ENCODE measurements at places on chromosomes 12 and 14.

DNA sequence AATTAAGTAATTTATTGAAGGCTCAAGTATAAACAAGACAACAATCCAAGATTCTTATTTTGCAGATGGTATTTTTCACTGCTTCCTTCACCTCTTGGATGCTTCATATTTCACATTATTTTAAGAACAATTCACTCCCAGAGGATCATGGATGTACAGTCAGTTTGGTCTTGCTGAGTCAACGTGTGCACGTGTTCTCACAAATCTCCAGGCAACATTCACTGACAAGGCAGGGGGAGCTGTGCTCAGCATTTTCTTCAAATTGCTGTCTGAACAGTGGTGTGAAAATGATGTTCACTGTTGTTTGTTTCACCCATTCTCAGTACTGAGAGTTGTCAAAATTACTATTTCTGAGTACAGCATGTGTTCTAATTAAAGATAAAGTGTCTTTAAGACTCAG, 118.3 kb upstream of the SLC38A4 start:
- no peak for DNase-seq

GRCh38 chr12:13368971-13369370, 172.4 kb downstream of the EMP1 start:
- no peak for DNase-seq

DNA sequence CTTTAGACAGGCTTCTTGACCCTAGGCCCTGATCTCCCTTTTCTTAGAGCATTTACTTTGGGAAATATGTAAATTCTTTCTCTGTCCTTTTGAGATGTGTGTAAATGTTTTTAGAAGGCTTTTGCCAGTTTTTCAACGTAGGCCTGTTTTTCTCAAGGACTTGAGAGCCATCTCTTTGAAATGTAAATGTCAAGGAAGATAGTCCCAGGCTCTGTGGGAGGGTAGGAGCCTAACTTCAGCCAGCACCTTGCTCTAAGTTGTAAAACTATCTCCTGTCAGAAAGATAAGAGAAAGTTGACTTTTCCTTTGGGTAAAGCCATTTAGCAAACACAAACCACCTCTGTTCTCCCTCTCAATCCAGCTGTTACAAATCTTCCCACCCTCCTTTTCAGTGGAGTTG, 219.8 kb downstream of the RPS29 start:
- DNase-seq = no peak

DNA sequence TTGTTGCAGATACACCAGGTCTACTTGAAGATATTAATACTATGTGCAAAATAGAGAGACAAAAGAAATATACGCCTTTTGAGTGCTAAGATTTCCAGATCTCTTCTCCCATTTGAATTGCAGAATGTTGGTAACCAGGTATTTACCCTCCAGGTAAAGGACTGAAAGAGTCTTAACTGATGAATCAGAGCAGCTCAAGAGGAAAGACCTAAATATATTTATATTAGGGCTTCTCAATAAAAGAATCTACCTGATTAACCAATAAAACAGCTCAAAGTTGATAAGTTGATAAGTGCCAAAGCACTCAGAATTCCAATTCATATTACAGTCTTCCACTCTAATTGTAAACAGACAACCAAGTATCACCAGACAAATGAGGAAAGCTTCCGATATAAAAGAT, 59.2 kb downstream of the ZNF641 start:
- DNase-seq = no peak

DNA sequence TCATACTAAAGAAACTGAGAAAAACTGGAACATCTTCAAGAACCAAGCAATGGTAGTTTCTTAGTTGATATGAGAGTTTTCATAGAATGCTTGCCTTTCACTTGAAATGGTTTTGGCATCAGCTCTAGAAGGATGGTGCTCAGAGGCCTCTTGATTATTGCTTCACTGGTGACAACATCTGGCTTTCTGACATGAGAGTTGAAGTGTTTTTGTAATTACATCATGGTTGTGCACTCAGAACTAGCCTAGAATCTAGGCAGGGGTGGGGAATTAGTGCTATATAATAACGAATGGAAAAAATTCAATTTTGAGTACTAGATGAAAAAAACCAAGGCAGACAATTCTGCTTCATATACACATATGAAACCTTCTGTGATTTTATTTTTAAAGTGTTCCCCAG, 172.8 kb upstream of the LMNTD1 start:
- DNase-seq = no peak

DNA sequence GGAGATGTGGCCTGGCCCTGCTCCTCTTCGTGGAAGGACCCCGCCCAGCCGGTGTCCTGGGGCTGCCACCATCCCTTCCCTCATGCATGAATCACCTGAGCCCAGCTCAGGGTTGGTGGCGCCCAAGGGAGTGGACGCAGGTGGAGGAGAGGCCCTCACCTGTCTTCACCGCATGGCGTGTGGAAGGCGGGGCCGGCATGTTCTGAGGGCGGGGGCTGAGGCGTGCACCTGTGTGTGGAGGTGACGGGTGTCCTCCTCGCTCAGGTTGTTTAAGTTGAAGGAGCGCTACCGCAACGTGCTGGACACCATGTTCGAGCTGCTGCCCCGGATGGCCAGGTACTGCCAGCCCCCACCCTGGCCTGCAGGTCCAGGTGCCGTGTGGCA, 47.0 kb downstream of the SLC8B1 start:
- DNase-seq = no peak

DNA sequence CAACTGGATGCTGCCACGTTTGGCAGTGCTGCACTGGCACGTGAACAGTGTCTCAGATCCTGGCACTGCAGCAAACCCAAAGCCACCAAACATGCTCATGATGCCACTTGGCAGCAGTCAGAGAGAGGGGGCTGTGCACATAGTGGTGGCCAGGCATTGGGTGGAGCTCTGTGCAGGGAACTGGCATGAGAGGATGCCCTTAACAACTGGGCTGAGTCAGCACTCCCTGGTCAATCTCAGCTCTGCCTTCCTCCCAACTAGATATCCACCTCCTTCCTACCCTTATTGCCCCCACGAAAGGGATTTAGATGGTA, 37.0 kb downstream of the ZFHX2 start:
- DNase-seq = no peak

DNA sequence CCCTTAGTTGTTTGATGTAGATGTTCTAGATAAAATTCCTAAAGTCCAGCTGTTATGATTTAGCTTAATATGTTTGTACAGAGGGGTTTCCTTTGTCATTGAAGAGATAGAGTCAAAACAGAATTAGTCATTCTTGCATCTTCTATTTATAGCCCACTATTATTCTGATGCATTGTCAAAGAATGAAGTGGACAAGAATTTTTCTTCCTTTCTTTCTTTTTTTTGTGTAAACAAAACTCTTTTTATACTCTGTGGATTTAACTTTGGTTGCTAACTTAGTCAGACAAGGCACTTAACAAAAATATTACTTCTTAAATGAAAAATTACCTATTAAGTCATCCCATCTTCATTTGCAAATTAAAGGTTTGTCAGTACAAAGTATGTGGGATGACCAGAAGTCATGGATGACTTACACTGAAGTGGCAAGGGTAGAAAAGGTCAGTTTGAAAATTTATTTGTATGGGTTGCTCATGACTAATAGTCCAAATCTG, 215.6 kb upstream of the DDHD1 start:
- no peak for DNase-seq

DNA sequence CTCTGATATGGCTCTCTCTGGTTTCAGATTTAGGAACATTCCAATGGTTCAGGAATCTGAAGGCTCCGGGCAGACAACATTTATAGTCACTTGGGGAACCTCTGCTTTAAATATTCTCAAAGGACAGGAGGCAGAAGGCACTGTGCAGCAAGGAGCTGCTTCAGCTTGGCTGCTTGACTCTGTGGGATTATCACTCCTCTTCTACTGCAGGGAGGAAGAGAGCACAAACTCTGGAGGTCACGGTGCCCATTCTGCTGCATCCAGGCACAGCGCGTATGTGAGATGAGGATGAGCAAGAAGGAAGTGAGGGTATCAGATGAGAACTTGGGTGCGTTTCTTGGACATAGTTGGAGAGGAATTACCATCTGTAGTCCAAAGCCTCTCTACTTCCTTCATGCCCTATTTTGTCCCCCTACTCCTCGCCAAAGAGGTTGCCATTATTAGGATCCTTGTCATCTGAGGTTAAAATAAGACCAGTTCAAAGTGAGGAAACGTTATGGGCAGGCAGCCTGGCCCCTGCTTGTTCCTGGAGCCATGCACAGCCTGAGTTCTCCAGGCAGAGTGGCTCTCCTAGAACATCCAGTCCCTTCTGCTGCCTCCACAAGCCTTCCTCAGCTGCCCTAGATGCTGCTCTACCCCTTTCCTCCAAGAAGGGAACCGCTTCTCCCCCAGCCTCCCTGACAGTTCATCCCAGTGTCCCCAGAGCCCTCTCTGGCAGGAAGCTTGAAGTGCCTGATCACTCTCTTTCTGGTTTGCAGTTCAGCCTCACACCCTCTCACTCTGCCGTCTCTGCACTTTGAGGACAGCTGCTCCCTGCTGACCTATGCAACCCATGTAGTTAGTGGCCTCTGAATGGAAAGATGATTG, 12.5 kb downstream of the FGF6 start:
- no peak for DNase-seq

DNA sequence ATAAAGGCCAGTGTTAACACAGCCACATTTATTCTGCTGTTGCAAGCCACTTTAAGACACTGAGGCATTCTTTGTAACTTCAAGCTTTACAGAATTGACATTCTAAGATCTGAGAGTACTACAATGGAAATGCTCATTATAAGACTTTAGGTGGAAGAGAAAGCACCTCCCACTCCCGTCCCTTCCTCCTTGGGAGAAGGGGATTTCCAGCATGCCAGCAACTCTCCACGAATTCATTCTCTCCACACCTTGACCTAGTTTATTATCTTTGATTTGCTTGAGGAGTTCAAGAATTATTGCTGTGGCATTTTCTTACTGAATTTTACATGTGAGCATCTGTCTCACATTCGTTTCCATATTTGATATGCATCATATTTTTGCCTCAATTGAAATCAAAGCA, 644.4 kb upstream of the MIS18BP1 start:
- DNase-seq = no peak

GRCh38 chr12:116365114-116365513, 87.6 kb upstream of the MED13L start:
- DNase-seq = no peak

GRCh38 chr14:70098250-70098809, 90.4 kb downstream of the SLC8A3 start:
- DNase-seq = no peak
